ENCODE measurements at places on chromosomes 7 and 10.

DNA sequence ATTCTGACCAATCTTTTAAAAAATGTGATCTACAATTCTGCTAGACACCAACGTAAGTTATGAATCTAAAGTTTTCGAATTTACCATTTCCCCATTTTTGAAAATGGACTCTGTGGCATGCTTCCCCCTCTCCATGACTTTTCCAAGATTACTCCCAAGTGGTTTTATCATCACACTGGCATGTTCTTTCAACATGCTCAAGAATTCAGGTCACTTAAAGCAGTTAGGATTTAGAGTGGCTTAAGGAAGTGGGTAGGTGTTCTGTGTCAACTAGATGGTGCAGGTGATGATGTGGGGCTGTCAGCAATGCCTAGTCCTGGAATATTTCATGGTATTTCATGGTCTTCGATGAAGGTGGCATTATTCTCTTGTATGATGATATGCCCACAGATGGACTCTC lies 164.0 kb upstream of the ASAH2 start:
- DNase-seq: no peak

- no peak for DNase-seq
Observed at GRCh38 chr7:24971333-24972165, 8.4 kb downstream of the OSBPL3 start.

DNA sequence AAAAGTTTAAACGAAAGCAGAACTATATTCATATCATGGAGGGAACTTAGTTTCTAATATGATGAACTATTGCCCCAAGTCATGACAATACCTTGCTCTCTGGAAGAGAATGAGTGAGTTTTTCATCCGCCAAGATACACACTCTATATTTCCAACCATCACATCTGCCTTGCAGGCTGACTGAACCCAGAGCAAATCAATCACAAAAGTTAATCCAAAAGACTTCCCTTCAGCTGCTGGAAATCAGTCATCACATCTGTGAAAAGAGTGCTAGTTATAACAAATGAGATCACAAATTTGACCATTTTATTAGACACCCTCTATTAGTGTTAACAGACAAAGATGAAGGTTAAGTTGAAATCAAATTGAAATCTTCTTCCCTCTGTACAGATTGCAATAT lies 261.7 kb upstream of the PRKCQ start:
- DNase-seq: no peak

GRCh38 chr10:99394761-99395386 lies 35.5 kb downstream of the GOT1 start:
- DNase-seq: no peak

- DNase-seq: no peak
Observed at GRCh38 chr10:119395280-119396007, 147.1 kb downstream of the RGS10 start.

DNA sequence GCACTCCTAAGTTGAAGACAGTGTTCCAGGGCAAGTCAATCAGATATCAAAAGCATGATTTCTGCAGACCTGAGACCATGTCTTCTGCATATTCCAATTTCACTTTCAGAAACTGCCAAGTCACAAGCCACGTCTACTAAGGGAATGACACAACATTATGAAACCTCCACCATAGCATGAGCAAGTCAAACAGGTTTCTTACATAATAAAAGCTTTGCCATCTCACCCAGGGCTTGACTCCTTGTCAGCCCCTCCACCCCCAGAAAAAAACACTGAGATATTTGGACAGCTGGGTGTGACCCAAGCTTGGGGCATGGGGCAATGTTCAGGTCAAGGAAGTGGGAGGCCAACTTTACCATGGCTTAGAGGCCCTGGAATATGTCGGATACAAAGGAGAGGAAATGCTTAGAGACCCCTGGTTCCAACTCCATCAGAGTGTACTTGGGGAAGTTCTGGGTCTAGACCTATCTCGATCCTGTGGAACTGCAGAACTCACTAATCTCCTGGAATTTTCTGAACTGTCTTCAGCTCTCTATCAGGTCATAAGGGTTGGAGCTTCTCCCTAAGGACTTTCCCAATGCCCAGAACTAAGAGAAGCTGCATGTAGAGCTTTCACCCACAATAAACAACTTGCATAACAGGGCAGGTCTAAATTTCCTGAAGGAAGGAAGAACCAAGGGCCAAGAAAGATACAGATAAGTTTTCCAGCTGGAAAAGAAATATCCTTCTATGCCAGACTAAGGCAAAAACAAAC lies 80.6 kb upstream of the NAMPT start:
- no peak for DNase-seq

- no peak for DNase-seq
Observed at GRCh38 chr7:134056816-134057215, 70.3 kb upstream of the LRGUK start.

All from T-helper 1 cell (primary cell).